Kidney (tissue), 22 donors: ENCODE measurements at places on chromosomes 4 and X. TPM values are rescaled to one million over a fixed set of nuclear protein-coding genes. Genes with fewer than 3 reads are reported as not detected.
A peak's percentile ranks its signal among the peaks of the same experiment; 100 is the strongest.

DNA sequence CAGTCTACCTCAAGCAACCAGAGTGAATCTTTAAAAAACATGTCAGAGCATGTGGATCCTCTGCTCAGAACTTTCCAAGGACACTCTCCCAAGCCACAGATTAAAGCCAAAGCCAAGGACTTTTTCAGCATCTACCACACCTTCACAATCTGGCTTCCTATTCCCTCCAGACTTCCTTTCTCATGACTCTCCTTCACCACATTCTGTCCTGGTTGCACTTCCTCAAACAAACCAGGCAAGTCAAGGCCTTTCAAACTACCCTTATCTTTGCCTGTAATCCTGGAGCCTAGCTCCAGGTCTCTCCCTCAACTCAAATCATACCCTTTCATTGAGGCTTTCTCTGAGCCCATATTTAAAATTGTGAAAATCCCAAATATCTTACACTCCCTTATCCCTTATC is 191.6 kb upstream of the GALNTL6 start:
- H3K27me3 ChIP-seq, result no peaks in the 10 kb centered on the region
- no peak overlapping the region for H3K27ac ChIP-seq
- DNase-seq, result no peak
- no peaks in the 10 kb centered on the region for H3K36me3 ChIP-seq

- no peak overlapping the region for H3K27ac ChIP-seq
- H3K27me3 ChIP-seq, result no peaks in the 10 kb centered on the region
- no peaks in the 10 kb centered on the region for H3K4me1 ChIP-seq
- no peak for DNase-seq
- no peak overlapping the region for H3K4me3 ChIP-seq
These were observed 822.2 kb downstream of the RPA4 start for GRCh38 chrX:97705936-97706335.

The MAGEB17 gene
- not detected for polyA plus RNA-seq

GRCh38 chr4:183599690-183600089 is 59.3 kb downstream of the RWDD4 start:
- H3K36me3 ChIP-seq, result no peaks in the 10 kb centered on the region
- DNase-seq, result no peak
- no peaks in the 10 kb centered on the region for H3K4me1 ChIP-seq

The TCEAL6 gene
- polyA plus RNA-seq, result 1.1 TPM

- no peaks in the 10 kb centered on the region for H3K36me3 ChIP-seq
- H3K27me3 ChIP-seq, result no peaks in the 10 kb centered on the region
- H3K27ac ChIP-seq, result no peak overlapping the region
- H3K4me1 ChIP-seq, result no peaks in the 10 kb centered on the region
- peak; percentile 55 for DNase-seq
These were observed 110.0 kb downstream of the IRF2 start for GRCh38 chr4:184364100-184364921.

The TCEAL2 gene
- polyA plus RNA-seq, result 47.2 TPM

The NRK gene
- polyA plus RNA-seq, result 7.9 TPM

- no peaks in the 10 kb centered on the region for H3K36me3 ChIP-seq
- DNase-seq, result no peak
- H3K27ac ChIP-seq, result no peak overlapping the region
- no peaks in the 10 kb centered on the region for H3K4me1 ChIP-seq
- no peak overlapping the region for H3K4me3 ChIP-seq
These were observed 30.9 kb downstream of the CD38 start for GRCh38 chr4:15809058-15809457.

The SERTM2 gene
- polyA plus RNA-seq, result 0.22 TPM

The INTU gene
- 2.6 TPM for polyA plus RNA-seq

GRCh38 chrX:19566359-19567222 is 51.3 kb upstream of the MAP3K15 start:
- no peak for DNase-seq
- H3K27ac ChIP-seq, result no peak overlapping the region
- no peaks in the 10 kb centered on the region for H3K4me1 ChIP-seq
- no peak overlapping the region for H3K4me3 ChIP-seq

DNA sequence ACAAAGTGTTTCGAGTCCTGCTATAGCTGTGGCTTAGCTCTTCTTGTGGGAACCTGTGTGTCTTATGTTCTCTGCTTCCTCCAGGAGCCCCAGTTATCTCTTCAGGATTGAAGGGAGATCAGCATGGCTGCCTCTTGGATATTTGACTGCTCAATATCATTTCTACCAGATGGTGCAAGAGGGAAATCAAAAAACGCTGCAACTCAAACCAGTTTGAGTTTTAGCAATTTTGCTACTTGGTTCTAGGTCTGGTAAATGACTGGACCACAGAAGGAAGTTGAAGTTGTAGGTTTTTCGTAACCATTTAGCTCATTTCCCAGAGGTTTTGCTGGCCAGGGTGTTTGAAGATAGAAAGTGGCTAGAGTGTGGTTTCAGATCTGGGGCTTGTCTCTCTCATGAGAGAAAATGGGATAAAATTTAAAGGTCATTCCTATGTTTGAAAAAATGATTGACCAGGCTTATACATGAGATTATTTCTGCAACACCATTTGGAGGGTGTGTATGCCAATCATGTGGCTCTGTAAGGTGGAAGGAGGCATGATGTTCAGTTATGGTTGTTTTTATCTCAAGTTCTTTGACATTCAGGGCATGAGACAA is 210.4 kb downstream of the SPRY1 start:
- no peaks in the 10 kb centered on the region for H3K27me3 ChIP-seq
- H3K4me1 ChIP-seq, result peaks cover 2% of the 10 kb centered on the region
- H3K27ac ChIP-seq, result no peak overlapping the region

- no peaks in the 10 kb centered on the region for H3K27me3 ChIP-seq
- H3K4me1 ChIP-seq, result no peaks in the 10 kb centered on the region
- H3K36me3 ChIP-seq, result no peaks in the 10 kb centered on the region
- H3K27ac ChIP-seq, result no peak overlapping the region
- no peak overlapping the region for H3K4me3 ChIP-seq
These were observed 209.5 kb upstream of the CPEB2 start for GRCh38 chr4:14792702-14793227.

The SYN1 gene
- 0.88 TPM for polyA plus RNA-seq

GRCh38 chr4:158159054-158159717 is 13.6 kb downstream of the GASK1B start:
- H3K4me1 ChIP-seq, result peaks cover 3% of the 10 kb centered on the region
- H3K4me3 ChIP-seq, result no peak overlapping the region
- H3K36me3 ChIP-seq, result no peaks in the 10 kb centered on the region
- H3K27me3 ChIP-seq, result no peaks in the 10 kb centered on the region
